ENCODE measurements at places on chromosomes 7 and 10. TPM values are rescaled to one million over a fixed set of nuclear protein-coding genes. Genes with fewer than 3 reads are reported as not detected.
A peak's percentile ranks its signal among the peaks of the same experiment; 100 is the strongest.

Gene CCDC136
- total RNA-seq = 61.2 TPM

Gene VWA2
- 24.2 TPM for total RNA-seq

DNA sequence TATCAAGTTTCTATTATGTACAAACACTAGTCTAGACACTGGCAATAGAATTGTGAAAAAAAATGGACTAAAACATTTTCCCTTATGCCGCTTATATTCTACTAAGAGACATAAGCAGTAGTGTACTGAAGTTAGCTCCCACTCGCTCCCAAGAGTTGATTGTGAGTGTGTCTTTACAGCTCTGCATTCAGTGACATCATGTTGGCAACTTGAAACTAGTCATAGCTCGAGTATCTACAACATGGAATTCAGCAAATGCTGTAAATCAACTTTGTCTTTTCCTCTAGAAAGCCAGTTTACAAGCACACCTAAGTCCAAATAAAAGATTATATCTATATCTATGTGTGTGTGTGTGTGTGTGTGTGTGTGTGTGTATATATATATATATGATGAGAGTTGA, 58.8 kb upstream of the MAGI2 start:
- no peak for DNase-seq

DNA sequence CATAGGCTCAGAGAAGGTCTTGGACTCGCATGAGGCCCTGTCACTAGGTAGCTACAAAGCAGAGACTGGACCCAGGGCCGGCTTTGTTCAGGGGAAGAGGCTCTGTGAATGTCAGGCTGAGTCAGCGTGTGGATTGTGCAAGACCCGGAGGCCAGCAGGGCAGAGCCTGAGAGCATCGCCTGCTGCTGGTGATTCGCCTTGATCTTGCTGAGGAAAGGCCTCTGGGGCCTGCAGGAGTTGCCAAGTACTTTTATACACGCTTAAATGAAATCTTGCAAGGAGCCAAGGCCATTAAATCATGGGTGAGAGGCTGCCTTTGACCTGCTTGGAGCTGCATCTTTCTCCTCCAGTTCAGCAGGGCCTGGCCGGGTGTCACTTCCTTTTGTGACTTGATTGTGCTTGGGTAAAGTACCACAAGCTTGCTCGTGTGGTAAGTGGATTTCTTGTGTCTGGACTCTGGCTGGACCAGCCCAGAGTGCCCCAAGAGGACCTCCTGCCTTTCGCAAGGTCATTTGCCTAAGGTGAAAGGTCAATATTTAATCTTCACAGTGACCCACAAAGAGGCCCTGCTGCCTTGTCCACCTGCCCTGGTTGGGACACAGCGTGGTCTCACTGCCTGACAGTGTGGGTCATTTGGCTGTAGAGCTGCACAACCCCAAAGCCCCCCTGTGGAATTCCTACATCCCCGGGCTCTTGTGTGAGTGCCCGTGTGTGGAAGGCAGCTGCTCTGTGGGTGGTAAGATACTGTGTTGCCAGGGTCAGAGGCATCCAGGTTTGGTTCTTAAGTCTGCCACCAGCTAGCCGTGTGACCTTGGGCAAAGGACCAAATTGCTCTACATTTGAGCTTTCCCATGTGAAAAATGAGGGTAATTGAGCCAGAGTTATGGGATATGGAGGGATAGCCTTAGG, 38.6 kb upstream of the SH2D4B start:
- DNase-seq = peak; percentile 87

Gene INPP5A
- 83.3 TPM for total RNA-seq

DNA sequence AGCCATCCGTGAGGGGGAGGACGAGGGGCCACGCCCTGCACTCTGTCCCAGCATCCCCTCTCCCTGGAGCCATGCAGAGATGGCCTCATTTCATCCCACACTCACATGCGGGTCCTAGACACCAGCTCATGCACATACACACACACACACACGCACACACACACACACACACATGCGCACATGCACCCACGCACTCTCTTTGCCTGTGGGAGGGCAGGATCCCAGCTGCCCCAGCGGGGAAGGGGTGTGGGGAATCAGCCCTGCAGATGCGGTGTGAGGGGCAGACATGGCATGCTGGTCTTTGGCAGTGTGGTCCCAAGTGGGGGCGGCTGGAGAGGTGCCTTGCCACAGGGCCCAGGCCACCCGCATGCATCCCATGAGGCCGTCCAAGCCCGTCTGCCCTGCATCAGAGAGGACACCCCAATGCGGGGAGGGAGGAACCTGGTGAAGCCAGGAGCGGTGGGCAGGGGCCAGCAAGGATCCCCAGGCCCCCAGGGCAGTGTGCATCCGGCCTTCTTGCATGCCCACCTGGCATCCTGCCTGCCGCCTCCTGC, 68.1 kb downstream of the LHPP start:
- no peak for DNase-seq

Gene RBP3
- total RNA-seq = not detected

Gene RNF133
- 3.2 TPM for total RNA-seq

DNA sequence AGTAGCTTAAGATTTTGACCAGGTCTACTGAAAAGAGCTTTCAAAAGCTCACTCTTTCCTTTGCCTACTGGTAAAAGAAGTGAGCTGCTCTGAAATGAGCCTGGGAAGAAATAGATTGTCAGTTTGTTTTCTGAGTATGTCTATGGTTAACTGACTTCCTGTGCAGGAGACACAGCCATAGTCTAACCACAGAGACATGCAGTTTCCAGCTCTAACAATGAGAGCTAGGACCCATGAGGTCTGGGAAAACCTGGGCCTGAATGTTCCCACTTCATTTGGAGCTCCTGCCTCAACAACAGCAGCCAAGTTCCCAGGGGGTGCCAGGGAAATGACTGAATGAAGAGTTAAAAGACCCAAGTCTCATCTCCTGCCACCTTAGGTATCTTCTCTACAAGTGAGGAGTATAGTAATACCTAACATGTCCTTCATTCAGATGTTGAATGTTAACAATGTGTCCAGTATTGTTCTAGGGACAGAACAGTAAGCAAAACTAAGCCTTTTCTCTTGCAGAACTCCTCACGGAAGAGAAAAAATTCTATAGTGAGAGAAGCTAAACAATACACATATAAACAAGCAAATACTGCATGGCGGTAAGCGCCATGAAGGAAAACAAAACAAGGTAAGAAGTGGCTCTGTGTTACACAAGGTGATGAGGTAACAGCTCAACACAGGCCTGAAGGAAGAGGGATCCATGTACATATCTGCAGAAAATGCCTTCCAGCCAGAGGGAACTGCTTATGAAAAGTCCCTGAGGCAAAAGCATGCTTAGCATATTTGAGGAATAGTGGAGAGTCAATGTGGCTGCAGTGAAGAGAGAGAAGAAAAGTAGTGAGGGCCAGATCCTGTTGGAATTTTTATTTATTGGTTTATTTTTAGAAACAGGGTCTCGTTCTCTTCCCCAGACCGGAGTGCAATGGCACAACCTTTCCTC, 26.4 kb upstream of the ANKRD1 start:
- DNase-seq = no peak

Gene BTBD16
- not detected for total RNA-seq

GRCh38 chr10:52672880-52673279, 99.7 kb downstream of the MBL2 start:
- no peak for DNase-seq

GRCh38 chr10:86803156-86803555, 46.7 kb downstream of the BMPR1A start:
- no peak for DNase-seq

DNA sequence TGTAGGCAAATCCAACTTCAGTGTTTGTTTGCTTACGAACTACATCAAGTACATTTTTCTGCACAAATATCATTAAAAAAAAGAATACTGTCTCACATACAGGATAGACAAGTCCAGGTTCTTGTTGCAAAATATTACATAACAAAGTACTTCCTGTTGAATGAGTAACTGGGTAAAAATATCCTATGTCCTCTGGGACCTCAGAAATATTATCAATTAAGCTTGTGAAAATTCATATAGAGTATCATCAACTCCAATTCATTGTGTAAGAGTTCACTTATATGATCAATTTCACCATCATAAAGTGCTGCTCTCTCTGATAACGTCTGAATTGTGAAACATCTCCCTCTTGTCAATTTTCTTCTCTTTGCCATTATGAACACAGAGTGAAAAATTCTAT, 22.6 kb downstream of the HERC4 start:
- DNase-seq = no peak

DNA sequence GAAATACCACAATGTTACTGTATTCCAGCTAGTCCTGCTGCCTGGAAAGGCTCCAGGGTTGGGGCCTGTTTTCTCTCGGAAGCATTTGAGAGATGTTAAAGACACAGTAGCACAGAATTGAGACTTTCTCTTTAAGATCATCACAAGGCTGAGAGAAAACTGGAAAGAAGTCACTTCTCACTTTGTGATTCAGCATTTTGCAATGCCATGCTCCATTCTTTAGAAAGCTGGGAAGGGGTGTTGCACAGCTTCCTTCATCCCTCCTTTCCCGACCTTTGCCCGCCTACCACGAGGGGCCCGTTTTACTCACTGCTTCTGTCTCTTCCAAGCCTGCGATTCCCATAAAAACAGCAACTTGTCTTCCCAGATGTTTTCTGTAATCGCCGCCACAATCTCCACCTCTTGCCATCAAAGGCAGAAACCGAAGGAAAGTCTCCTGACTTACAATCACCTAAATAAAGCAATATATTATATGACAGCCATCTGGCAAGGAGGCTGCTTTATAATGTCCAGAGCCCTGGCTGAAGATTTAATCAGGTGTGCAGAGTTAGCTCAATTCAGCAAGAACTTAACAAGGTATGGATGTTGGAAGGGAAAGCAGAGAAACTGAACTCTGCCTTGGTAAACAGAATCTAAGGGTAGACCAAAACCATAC, 18.9 kb downstream of the NOD1 start:
- DNase-seq = no peak

GRCh38 chr7:93980744-93981479, 23.2 kb downstream of the BET1 start:
- no peak for DNase-seq

DNA sequence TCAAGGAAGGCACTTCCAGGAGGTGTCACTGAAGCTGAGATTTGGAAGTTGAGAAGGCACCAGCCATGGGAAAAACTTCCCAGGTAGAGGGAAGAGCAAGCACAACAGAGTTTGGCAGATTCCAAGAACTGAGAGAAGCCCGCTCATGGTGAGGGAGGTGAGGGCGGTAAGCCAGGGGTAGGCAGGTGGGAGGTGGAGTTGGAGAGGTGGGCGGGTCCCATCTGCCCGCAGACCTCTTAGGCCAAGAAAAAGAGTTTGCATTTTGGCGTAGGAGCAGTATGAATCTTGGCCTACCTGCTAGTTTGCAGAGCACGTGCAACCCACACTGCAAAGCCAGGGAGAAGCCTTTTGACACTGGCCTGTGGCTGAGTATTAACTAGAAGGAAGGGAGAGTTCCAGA, 18.8 kb downstream of the FRMPD2 start:
- no peak for DNase-seq

DNA sequence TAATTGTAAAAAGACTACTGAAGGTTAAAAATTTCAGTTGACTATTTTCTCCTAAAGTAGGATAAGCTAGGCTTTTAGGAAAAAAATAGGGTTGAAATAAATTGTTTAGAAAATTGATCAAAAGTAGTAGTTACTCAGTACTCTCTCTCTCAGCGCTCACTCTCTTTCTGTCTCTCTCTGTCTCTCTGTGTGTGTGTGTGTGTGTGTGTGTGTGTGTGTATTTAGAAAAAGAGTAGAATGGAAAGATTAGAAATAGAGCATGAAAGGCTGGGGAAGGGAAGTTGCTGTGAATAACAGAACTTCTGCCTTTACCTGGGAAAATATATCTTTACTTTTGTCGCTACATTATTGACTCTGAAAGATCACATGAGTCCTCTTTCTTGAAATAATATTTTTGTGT, 20.6 kb downstream of the ADK start:
- DNase-seq = no peak

Data from prostate gland (tissue), 2 donors.